ENCODE measurements at places on chromosomes 7 and 10.
A peak's percentile ranks its signal among the peaks of the same experiment; 100 is the strongest.

DNA sequence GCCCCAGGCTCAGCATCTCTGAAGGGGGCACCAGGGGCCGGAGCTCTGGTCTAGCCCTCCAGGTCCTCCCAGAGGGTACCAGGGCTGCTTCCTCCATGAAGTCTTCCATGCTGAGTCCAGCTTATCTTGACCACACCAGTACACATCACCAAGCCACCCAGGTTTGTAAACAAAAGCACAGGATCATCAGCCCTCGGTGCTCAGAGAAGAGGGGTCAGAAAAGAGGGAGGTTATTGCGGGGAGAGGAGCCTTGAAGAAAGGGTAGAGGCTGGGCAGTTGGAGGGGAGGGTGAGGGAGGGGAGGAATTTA is 23.9 kb downstream of the AQP1 start:
- DNase-seq, result no peak

DNA sequence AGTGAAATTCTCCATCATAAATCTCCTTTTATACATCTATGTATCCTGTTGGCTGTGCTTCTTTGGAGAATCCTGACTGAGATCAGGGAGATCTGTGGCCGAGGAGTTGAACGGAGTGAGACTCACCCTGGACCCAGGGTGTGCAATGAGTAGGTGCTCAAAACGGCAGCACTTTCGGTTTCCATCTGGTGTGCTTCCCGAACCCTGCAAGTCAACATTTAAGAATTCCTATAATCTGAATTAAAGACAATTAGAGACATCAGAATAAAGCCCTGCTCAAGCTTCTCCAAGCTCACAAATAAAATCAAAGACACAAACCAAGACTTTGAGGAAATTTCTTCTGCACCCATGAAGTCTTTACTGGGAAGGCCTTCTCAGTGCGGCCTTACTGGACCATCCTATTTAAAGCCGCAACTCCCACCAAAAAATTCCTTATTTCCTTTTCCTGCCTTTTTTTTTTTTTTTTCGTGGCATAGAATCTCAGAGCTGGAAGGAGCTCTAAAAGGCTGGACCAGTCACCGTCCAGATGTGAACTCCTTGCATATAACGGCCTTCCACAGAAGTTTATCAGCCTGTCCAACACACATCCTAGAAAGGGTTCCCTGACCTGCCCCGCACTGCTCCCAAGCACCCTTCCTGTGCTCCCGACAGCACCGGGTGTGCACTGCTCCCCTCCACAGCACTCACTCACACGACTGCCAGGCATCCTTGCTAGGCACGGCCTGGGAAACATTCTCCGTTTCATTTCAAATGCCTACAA is 29.7 kb downstream of the GNA12 start:
- no peak for DNase-seq

- DNase-seq, result no peak
These were observed 22.0 kb upstream of the SLC26A4 start for GRCh38 chr7:107638594-107638993.

GRCh38 chr7:68547181-68547580 is 1051.1 kb upstream of the AUTS2 start:
- no peak for DNase-seq

GRCh38 chr10:6738112-6738768 is 158.2 kb upstream of the PRKCQ start:
- no peak for DNase-seq

- DNase-seq, result peak; percentile 52
These were observed 10.7 kb downstream of the AMZ1 start for GRCh38 chr7:2698581-2699288.

GRCh38 chr10:48444266-48444665 is 137.8 kb downstream of the MAPK8 start:
- no peak for DNase-seq

- DNase-seq, result no peak
These were observed 85.2 kb upstream of the CDC14C start for GRCh38 chr7:48839108-48839507.

- DNase-seq, result no peak
These were observed 39.6 kb downstream of the VSTM4 start for GRCh38 chr10:49075743-49076142.

GRCh38 chr7:99242682-99243081 is 30.0 kb upstream of the MYH16 start:
- DNase-seq, result no peak

- DNase-seq, result no peak
These were observed 74.4 kb upstream of the LSM8 start for GRCh38 chr7:118109607-118110006.

DNA sequence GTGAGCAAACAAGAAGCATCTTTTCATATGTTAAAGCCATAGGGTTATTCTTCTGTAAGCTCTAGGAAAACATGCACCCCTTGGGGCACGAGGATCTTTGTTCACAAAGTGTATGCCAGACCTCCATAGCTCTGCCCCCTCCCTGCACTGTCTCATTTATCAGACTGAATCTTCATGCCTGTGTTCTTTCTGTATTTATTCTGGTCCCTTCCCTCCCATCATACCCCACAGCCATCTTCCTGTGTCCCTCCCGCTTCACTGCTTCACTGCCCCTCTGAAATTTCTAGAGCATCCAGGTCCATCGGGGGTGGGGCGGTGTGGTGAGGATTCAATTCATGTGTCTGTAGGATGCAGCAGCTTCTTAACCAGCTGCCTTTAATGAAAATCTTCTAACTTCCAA is 7.5 kb downstream of the EPHB6 start:
- DNase-seq, result no peak

DNA sequence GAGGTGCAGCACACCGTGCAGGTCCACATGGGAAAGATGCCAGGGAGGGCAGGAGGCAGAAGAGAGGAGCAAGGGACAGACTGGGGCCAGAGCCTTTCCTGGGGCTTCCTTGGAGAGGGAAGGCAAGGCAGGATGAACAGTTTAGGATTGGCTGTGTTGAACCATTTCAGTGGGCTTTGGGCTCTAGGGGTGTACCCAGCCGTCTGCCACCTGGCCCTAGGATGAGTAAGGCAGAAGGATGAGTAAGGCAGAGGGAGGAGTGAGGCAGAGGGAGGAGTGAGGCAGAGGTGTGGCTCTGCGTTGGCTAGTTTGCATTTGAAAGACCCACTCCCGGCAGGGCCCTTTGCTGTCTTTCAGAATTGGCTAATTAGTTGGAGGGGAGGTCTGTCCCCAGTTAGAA is 31.5 kb upstream of the PRF1 start:
- no peak for DNase-seq

DNA sequence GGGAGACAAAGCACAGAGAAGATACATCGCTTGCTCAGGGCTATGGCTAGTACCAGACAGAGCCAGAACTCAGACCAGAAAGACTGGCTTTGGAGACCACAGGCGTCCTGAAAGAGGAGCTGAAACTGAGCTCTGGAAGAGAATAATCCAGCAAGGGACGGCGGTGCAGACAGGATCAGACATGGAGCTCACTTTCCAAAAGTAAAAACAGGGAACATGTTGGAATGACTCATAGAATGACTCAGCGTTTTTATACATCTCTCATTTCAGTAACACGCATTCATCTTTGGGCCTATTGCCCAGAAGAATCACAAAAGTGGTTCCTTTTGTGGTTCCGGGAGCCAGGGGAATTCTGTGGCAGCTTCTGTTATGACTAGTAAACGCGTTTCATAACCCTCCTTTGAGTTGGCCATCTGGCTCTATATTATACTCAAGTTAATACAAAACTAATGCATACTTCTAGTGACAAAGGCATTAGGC is 37.2 kb downstream of the PLEKHS1 start:
- no peak for DNase-seq

- DNase-seq, result no peak
These were observed 25.3 kb upstream of the WNT2 start for GRCh38 chr7:117347962-117348672.

GRCh38 chr7:134669845-134670373 is 23.3 kb downstream of the BPGM start:
- peak; percentile 72 for DNase-seq

- DNase-seq, result no peak
These were observed 471 bp upstream of the TOMM7 start for GRCh38 chr7:22823142-22823497.

- peak; percentile 58 for DNase-seq
These were observed 117.4 kb downstream of the INPP5A start for GRCh38 chr10:132654708-132655661.

GRCh38 chr7:20980668-20981264 is 194.1 kb upstream of the SP8 start:
- no peak for DNase-seq

DNA sequence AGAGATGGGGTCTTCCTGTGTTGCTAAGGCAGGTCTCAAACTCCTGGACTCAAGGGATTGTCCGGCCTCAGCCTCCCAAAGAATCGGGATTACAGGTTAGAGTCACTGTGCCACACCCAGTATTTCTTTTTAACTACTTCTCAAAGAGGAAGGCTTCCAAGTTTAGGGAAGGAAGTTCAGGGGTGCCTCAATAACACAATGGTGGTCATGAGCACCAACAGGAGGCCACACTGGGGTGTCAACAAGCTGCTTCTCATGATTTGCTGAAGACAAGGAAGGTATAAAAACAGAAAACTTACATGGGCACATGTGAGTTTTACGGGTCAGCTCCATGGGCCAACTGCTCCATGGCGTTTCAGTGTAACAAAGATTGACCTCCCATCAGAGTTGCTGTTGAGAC is 160.5 kb downstream of the TNS3 start:
- no peak for DNase-seq

All from activated naive CD4-positive, alpha-beta T cell treated with anti-CD3 and anti-CD28 coated beads, Interleukin-2, amount 50 U/mL, for 16 hours (primary cell).